CD4-positive, alpha-beta T cell treated with Interleukin-2 at 100 ng/mL for 4 hours (primary cell): ENCODE measurements at places on chromosomes 7 and 10.

DNA sequence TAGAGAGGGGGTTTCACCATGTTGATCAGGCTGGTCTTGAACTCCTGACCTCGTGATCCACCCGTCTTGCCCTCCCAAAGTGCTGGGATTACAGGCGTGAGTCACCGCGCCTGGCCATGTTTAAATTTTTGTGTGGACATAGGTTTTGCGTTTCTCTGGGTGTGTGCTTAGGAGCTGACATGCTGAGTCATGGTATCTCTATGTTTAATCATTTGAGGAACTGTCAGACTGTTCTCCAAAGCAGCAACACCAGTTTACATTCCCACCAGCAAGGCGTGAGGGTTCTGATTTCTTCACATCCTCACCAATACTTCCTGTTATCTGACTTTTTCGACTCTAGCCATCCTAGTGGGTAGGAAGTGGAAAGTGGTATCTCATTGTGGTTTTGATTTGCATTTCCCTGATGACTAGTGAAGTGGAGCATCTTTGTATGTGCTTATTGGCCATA lies 153.7 kb downstream of the DNAJB6 start:
- peak; percentile 76 for DNase-seq

DNA sequence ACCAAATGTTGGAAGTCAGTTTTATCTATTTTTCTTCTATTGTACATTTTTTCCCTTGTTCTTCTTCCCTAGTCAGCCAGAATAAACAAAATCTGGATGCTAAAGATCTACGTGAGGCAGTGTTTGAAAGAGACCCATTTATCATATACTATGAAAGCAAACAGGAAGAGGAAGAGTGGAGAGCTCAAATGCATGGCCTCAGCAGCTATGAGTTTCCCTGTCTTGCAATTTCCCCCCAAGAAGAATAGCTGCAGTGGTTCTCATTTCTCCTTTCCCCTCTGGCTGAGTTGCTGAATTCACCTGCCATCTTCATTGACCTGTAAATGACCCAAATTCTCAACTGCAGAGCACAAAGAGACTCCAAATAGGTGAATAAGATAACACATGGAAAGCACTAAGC lies 347.1 kb upstream of the NRP1 start:
- no peak for DNase-seq

- DNase-seq: no peak
Measured at GRCh38 chr10:62766386-62766785, 38.1 kb upstream of the ADO start.

DNA sequence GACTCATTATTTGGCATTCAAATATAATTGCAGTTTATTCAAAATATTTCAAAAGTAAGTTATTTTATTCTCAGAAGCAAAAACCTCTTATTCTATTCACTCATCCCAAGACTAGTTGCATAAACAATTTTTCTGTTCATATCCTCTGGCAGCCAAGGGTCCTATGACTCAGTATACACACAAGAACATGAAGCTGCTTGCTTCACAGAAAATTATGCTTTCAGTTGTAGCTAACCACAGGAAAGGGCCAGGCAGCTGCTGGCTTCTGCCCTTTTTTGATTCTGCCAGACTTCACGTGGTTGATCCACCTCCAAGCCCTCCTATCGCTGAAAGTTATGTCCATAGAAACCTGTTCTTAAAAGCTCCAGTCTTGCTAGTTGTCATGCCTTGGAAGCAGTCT lies 108.8 kb downstream of the ABCA13 start:
- DNase-seq: no peak

- DNase-seq: no peak
Measured at GRCh38 chr7:129159539-129159938, 15.0 kb downstream of the TSPAN33 start.

GRCh38 chr10:60237977-60238758 lies 151.5 kb downstream of the ANK3 start:
- no peak for DNase-seq

- DNase-seq: peak; percentile 82
Measured at GRCh38 chr10:13371897-13372470, 23.9 kb upstream of the SEPHS1 start.

- DNase-seq: no peak
Measured at GRCh38 chr7:28330384-28331070, 81.8 kb upstream of the CREB5 start.

DNA sequence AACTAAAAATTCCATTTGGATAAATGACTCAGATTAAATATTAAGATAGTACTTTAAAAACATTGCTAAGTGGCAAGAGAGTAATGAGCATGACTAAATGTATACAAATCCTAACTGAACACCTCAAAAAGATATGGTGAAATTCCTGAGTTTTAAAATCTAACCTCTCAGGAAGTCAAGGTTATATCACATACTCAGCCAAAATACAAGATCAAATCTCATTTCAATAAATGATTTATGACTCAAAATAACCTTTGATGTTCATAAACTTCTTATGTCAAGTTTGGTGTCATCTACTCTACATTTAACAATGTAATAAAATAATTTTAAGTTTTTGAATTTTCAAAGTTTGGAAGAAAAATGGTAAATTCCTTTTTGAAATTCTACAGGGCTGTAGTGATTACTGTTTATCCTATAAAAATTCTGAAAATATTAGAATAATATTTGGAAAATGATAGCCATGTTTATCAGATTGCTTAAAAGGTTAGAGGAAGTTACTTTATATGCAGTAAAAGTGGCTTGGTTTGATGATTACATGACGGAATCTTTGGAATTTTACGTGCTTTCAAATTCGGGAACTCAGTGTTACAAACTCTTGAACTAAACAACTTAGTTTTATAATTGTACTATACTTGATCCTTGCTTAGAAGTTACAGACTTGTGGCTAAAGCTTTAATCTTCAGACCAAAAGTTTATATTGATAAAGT lies 43.7 kb downstream of the ASZ1 start:
- no peak for DNase-seq

- no peak for DNase-seq
Measured at GRCh38 chr7:16603633-16604032, 41.9 kb downstream of the ANKMY2 start.

GRCh38 chr7:106218546-106218945 lies 66.2 kb downstream of the NAMPT start:
- no peak for DNase-seq

- peak; percentile 51 for DNase-seq
Measured at GRCh38 chr10:132329565-132330485, 2.2 kb upstream of the LRRC27 start.

GRCh38 chr10:1204434-1205326 lies 148.5 kb downstream of the WDR37 start:
- DNase-seq: no peak

- DNase-seq: no peak
Measured at GRCh38 chr7:70529914-70530585, 601.9 kb upstream of the GALNT17 start.

DNA sequence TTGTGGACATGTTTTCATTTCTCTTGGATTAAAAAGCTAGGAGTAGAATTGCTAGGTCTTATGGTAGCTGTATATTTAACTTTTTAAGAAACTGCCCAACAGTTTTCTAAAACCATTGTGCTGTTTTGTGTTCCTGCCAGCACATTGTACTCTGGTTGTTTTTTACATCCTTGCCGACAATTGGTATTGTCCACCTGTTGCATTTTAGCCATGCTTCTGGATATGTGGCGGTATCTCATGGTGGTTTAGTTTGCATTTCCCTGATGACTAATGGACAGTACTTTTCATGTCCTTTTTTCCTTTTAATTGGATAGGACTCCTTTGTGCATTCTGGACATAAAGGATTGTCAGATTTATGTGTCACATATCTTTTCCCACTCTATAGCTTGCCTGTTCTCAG lies 45.5 kb downstream of the STK17A start:
- DNase-seq: no peak

DNA sequence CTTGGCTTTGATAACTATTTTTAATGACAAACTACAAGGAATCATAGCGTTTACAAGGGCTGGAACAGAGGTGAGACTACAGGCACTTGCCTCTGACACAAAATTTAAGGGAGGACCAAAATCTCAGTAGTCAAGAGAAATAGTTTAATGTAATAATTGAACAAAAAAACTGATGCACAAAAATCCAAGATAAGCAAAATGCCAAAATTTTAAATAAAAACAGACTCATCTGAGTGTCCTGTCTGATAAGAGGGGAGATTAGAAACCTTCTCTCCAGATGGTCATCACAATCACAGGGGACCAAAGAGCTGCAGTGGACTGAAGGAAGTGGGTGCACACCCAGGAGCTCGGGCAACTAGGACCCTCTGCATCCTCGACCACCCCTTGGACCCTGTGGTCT lies 70.5 kb downstream of the PARD3 start:
- DNase-seq: no peak

GRCh38 chr7:137287651-137288258 lies 55.8 kb downstream of the PTN start:
- DNase-seq: no peak

DNA sequence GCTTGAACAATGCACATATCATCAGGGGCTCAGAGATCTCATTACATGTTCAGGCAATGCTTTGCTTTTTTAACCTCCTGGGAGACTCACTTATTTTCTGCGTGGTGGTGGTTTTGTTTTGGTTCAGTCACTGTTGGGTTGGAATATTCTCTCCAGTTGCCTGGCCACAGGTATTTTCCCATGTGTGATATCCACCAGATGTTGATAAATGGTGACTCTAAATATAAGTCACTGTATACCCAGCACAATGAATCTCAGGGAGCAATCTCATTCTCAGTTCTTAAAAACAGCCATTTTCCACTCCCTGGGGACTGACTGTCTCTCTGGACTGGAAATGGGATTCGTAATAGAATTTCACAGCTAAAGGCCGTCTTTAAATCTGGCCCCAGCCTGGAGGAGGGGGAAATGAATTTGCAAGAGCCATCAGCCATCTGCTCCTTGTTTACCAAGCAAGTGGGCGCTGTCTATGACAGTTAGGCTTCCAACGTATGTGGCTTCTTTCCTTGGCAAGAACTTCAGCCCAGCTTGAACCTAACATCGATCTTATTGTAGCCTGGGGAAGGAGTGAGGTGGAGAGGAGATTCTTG lies 1106.2 kb downstream of the NRG3 start:
- DNase-seq: no peak

GRCh38 chr7:108138911-108139310 lies 8.8 kb upstream of the LAMB4 start:
- no peak for DNase-seq

DNA sequence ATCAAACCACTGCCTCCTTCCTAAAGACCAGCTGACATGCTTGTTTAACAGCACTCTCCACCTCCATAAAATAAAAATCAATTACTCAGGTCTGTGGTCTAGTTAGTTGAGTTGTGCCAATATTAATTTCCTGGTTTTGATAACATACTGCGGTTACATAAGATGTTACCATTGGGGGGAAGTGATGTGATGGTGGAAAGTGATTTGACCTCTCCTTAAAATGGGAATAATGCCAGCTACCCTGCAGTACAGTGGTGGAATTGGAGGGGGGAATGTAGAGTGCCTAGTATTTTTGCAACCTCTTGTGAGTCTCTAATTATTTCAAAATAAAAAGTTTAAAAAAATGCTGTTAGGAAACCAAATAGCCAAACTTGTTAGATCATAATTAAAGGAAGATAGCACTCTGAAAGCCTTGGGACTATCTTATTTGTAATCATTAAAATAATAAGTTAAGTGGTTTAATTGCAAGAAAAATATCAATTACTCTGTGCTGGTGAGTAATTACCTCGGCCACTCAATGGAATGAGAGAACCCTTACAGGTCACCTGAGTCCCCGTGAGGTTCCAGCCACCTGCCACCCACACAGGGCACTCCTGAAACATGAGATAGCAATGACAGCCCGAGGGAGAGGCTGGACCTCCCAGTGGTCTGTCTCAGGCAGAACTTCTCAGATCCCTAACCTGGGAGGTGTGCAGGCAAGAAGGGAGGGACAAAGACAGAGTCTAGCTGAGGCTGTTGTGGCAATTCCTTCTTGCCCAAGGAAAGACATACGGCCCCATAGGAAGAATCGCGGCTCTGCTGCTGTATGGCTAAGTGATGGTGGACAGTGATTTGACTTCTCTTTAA lies 94.1 kb downstream of the SH3PXD2A start:
- no peak for DNase-seq

DNA sequence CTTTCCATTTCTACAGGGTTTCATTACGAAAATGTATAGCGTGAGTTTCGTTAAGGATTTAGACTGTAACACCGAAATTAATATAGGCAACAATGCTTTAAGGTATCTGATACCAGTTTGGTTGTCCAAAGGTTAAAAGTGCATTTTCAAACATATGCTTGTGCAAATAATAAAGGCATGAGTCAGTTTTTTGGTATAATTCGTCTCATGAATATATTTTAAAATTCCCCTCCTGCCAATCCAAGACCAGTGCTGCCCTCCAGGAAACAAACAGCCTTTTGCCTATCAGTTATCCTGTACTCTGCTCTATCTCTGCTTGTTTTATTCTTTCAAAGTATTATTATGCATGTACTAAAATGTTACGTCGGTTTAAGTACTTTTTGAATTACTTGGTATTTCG lies 2.0 kb downstream of the LCOR start:
- DNase-seq: no peak

GRCh38 chr10:4804465-4804864 lies 21.5 kb upstream of the AKR1E2 start:
- DNase-seq: no peak

GRCh38 chr7:49398746-49399145 lies 374.7 kb upstream of the VWC2 start:
- no peak for DNase-seq

DNA sequence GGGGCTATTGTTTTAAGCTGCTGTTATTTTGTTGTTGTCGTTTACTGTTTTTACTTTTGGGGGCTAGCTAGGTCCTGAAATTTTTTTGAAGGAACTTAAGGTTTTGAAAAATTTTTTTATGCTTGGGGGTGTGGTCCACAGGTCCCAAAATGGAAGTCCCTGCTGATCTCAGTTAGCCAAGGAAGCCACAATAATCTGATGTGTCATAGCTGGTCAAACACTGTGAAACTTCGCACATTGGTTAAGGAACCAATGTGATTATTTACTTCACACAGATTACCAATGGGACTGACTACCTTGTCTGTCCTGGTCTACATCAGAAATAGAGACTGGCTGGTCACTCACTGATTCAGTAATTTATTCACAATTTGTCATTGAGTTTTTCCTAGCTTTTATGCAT lies 29.5 kb upstream of the HYCC1 start:
- DNase-seq: no peak

GRCh38 chr10:10165415-10165814 lies 852.3 kb upstream of the CELF2 start:
- DNase-seq: no peak

DNA sequence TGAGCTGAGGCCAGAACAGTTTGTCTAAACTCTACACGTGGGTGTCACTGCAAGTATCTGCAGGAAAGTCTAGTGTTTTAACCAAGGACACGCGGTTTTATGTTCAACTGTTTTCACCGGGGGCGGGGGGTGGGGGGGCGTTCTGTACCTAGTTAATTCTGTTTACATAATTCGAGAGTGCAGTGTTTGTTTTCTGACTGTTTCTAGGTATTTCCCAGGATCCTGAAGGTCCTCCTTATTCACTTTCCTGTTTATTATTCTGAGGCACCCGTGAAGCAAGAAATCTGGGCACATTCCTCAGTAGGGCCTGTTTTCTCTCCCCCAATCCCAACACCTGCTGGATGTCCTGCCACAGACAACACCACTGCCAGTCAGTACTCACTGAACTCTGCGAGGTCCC lies 7.6 kb downstream of the LOXL4 start:
- no peak for DNase-seq
